Right renal pelvis (tissue), 4 donors: ENCODE measurements at places on chromosomes 1 and 21. TPM values are rescaled to one million over a fixed set of nuclear protein-coding genes. Genes with fewer than 3 reads are reported as not detected.

GRCh38 chr1:47527653-47528272, 89.9 kb downstream of the FOXD2 start:
- DNase-seq: no peak

DNA sequence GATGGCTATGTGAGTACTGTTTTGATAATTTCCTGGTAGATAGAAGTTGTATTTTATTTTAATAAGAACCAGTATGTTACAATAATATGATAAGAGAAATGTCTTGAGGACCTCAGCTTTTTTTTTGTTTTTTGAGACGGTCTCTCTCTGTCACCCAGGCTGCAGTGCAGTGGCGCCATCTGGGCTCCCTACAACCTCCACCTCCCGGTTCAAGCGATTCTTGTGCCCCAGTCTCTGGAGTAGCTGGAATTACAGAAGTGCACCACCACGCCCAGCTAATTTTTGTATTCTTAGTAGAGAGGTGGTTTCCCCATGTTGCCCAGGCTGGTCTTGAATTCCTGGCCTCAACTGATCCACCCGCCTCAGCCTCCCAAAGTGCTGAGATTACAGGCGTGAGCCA, 968.1 kb upstream of the ADGRL4 start:
- no peak for DNase-seq

- no peak for DNase-seq
Measured at GRCh38 chr1:48582408-48582807, 110.4 kb upstream of the SPATA6 start.

- no peak for DNase-seq
Measured at GRCh38 chr21:44018813-44019567, 6.9 kb downstream of the TRAPPC10 start.

DNA sequence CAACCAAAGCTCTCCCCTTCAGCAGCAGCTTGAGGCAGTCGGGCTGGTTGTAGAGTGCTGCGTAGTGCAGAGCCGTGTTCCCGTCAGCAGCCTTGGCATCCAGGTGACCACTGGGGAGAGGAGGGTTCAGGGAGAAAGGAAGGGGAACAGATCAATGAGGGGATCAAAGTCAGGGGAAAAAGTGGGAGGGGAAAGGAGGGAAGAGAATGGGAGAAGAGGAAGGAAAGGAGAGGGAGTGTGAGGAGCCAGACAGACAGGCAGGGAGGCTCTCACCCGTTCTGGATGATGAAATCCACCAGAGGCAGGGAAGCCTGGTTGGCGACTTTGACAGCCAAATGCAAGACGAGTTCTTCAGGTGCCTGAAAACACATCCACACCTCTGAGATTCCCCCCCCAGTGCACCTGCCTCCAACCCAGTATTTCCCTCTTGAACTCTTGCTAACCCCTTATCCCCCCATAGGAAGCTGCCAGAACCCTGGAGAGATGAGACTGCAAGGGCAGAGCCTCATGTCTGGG, 9.8 kb upstream of the TCEA3 start:
- no peak for DNase-seq

Gene SLAMF6
- 0.06 TPM for polyA plus RNA-seq
